Camera-type eye (tissue), 1 donor: ENCODE measurements at places on chromosomes 6 and 20. TPM values are rescaled to one million over a fixed set of nuclear protein-coding genes. Genes with fewer than 3 reads are reported as not detected.

The ABRACL gene
- total RNA-seq = 5.3 TPM

The PPP1R14C gene
- total RNA-seq = 5.1 TPM

The SOX4 gene
- total RNA-seq = 232 TPM

The C20orf144 gene
- total RNA-seq = 0.22 TPM

The SLC35B3 gene
- 20.1 TPM for total RNA-seq

The ARMC2 gene
- 10.3 TPM for total RNA-seq

The BCAS4 gene
- 5.9 TPM for total RNA-seq

The SEMG1 gene
- not detected for total RNA-seq

The KIF25 gene
- total RNA-seq = not detected

The BPI gene
- total RNA-seq = 2.4 TPM

The SIM1 gene
- not detected for total RNA-seq

The LPA gene
- total RNA-seq = 0.93 TPM

The C6orf58 gene
- not detected for total RNA-seq

The MAP1LC3A gene
- 43.0 TPM for total RNA-seq

The SLC22A16 gene
- total RNA-seq = 0.82 TPM

The TMEM200A gene
- total RNA-seq = 31.0 TPM

The RIMS4 gene
- total RNA-seq = 12.0 TPM

The CDSN gene
- not detected for total RNA-seq
